ENCODE measurements at places on chromosomes 7 and 10.

GRCh38 chr7:134855442-134855841, 76.0 kb downstream of the CALD1 start:
- no peak for DNase-seq

DNA sequence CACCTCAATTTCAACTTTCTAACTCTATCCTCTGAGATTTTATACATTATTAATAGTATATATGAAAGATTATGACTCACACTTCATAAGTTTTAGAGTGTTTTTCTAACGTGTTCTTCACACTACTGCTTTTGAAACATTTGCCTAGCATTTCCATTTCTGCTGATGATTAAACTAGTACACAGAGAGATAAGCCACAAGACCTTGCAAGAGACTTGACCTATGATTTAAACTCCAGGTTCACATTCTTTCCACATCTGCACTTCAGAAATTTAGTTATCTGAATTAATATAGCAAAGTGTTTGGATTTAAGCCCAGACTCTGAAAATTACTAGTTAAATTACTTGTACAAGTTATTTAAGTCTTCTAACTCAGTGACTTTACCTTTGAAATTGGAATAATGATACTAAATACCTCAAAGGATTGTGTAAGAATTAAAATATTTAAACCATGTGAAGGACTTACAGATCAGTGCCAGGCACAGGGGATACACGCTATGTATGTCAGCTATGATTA, 66.6 kb downstream of the PCLO start:
- no peak for DNase-seq

- DNase-seq = no peak
Measured at GRCh38 chr7:18425227-18425626, 70.3 kb upstream of the HDAC9 start.

DNA sequence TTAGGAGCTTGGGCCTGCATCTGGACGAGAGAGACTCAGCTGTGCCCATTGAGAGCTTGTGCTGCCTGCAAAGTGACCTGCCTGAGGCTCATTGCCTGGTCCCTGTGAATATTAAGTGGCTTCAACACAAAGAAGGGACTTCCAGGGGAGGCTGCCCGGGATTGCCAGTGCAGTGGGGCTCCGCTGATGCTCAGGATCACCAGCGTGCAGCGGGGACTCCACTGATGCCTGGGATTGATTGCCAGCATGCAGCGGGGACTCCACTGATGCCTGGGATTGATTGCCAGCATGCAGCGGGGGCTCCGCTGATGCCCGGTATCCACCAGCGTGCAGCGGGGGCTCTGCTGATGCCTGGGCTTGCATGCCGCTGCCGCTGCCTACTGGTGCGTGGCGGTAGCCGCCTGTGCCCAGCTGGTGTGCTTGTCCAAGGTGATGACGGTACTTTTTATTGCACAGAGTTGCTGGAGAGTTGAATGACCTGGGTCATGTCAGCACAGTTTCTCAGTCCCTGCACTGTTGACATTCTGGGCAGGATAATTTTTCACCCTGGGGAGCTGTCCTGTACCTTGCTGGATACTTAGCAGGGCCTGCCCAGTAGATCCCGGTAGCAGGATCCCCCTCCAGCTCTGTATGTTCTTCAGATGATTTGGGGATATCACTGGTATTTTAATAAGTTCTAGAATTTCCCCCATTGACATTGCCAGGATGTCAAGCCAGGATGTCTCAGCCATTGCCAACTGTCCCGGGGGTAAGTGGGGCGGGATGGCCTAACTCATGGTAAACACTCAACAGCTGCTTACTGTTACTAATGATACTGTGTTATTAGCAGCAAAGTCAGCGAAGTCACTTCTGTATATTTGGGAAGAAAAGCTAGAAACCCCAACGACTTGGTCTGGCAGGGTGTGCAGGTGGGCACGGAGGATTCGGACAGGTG, 13.0 kb downstream of the DOCK1 start:
- DNase-seq = no peak

DNA sequence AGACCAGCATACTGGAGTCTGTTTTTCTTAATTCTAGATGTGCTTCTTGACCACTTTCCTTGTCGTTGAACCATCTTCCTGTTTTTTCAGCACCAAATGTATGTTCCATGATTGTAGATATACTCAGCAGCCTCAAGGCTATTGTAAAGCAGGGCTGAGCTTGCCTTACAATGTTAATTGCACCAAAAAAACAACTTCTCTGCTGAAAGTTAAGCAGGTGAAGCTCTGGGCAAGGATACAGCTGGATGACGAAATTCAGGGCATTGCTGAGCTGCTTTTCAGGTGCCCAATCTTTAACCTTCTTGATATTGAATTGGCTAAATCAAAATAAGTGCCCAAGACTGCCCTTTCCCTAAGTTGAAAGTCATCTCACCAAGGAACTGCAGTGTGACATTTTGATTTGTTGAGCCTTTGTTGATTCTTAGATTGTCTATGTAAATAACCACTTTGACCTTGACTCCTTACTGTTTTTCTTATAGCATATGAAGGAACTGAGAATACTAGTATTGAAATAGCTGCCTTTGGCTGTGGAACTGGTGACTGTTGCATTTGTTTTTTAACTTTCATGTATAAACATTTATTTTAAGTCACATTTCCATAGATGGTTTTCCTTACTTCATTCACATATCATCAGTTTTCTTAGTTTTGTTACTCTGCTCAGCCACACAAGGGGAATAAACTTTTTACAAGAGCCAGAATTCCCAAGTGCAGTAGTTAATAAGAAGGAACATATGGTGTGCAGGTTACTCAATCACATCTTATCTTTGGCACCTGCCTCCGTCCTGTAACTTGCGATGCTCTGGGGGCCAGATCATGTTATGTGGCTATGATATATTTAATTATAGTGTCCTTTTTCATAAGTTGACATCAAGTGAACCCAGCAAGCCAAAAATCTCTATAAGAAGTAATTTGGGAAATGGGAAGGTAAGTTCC, 3.1 kb downstream of the AHCYL2 start:
- no peak for DNase-seq

GRCh38 chr7:91089382-91089963, 174.8 kb upstream of the FZD1 start:
- no peak for DNase-seq

GRCh38 chr10:92284112-92284704, 6.7 kb downstream of the CPEB3 start:
- no peak for DNase-seq

DNA sequence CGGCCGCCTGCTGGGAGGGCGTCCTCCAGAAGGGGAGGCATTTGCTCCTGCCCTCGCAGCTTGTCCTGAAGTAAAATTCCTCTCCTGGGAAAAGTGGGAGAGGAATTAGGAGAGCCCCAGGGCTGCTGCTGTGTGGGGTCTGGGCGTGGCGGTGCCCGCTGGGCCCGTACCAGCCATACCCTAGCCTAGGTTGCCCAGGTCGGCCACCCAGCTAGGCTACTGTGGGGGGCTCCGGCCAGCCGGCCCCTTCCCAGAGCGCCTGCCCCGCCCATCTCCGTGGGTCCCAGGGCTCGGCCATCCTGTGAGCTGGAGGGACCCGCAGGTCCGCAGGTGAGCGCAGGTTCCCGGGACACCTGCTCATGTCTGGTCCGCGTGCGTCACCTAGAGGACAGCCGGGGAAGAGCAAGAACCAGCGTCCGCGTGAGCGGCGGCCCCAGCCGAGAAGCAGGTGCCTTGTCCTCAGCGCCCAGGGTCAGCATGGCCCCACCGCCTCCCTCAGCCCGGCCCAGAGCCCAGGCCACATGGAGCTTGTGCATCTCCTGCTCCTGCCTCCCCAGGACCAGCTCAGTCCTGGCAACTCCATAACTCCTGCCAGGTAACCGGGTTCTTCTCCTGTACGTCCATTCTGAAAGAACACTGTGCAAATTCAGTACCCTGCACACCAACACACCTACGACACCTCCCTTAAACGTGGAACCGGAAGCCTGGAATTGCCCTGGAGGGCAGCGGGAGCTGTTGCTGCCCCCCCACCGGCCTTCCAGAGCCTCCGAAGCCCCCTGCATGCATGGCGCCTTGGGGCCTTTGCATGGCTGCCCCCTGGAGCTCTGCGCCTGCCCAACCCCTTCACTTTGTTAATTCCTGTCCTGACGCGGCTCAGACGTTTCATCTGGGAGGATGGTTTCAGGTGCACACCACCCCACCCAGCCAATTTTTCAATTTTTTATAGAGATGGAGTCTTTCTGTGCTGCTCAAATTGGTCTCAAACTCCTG, 22.8 kb upstream of the FOXL3 start:
- DNase-seq = no peak

GRCh38 chr10:73762915-73763314, 18.7 kb downstream of the SEC24C start:
- DNase-seq = no peak

DNA sequence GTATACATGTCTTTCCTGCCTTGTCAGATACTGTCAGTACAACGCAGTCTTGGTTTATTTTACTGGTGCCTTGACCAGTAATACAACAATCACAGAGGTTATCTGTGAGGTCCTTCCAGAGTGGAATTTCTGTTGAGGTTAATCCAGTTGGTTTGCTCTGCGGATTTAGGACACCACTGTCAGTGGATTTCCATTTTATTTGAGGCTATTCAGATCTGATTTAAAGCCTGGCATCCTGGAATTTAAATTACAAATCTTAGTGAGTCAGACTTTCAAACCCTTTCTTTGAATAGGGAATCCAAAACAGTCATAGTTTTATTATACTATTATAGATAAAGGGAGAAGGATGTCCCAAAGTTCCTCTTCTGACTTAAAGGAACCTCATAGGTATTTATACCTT, 40.5 kb downstream of the ANLN start:
- DNase-seq = no peak
